ENCODE measurements at places on chromosomes 12 and 14.

DNA sequence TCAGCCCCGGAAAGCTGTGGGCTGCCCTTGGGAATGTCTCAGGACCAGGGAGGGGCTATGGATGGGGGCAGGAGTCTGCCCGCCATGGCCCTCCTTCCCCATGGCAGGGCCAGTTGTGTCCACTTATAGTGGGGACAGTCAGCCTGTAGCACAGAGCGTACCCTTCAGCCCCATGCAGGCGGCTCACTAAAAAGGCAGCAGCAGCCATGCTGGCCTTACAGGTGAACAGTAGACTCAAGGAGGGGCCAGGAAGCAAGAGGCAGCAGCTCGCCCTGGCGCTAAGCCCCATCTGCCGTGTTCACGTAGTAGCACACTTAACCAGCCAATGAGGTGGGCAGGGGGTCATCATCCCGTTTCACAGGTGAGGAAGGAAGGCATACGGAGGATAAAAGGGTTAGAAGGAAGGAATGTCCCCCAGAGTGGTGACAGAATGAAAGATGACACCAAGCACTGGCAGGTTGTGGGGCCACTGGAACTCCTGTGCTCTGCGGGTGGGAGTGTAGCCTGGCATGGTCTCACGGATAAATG is 52.7 kb downstream of the FAM222A start:
- H3K36me3 ChIP-seq = no peaks in the 10 kb centered on the region
- no peaks in the 10 kb centered on the region for H3K27me3 ChIP-seq
- no peak overlapping the region for H3K27ac ChIP-seq
- H3K4me3 ChIP-seq = no peak overlapping the region

- H3K4me3 ChIP-seq = no peak overlapping the region
- H3K36me3 ChIP-seq = no peaks in the 10 kb centered on the region
- no peak overlapping the region for H3K27ac ChIP-seq
Observed at GRCh38 chr14:68995731-68996130, 16.6 kb upstream of the ACTN1 start.

DNA sequence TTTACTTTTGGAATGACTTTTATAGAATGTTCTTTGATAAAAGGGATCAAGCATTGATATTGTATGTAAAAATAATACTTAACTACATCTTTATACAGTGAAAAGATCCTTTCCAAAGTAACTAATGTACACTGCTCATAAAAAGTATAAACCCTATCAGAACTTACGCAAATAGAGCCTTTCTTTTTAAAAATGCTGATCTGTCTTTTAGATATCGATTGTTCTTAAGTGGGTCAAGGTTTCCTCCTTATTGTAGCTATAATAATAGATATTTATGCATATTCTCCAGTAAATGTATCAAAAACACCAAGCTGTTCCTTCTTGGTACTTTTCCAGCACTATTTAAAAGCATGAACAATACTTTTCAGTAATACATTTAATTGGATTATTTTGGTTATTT is 68.5 kb downstream of the PPHLN1 start:
- no peaks in the 10 kb centered on the region for H3K27me3 ChIP-seq
- no peak overlapping the region for H3K4me3 ChIP-seq
- H3K4me1 ChIP-seq = peaks cover 9% of the 10 kb centered on the region
- no peak for DNase-seq
- no peaks in the 10 kb centered on the region for H3K36me3 ChIP-seq

DNA sequence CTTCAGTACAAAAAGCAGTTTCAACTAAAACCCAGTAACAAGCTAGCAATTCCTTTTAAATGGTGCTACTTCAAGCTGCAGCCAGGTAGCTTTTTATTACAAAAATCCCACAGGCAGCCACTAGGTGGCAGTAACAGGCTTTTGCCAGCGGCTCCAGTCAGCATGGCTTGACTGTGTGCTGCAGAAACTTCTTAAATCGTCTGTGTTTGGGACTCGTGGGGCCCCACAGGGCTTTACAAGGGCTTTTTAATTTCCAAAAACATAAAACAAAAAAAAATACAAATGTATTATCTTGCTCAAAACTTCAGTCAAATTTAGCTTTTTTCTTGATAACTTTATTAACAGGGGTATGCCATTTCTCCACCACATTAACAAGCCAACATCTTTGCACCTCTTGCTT is 3.6 kb upstream of the CLEC4E start:
- no peak overlapping the region for H3K4me3 ChIP-seq
- no peak overlapping the region for H3K27ac ChIP-seq
- H3K36me3 ChIP-seq = no peaks in the 10 kb centered on the region
- peak; percentile 81 for DNase-seq
- H3K4me1 ChIP-seq = no peaks in the 10 kb centered on the region

DNA sequence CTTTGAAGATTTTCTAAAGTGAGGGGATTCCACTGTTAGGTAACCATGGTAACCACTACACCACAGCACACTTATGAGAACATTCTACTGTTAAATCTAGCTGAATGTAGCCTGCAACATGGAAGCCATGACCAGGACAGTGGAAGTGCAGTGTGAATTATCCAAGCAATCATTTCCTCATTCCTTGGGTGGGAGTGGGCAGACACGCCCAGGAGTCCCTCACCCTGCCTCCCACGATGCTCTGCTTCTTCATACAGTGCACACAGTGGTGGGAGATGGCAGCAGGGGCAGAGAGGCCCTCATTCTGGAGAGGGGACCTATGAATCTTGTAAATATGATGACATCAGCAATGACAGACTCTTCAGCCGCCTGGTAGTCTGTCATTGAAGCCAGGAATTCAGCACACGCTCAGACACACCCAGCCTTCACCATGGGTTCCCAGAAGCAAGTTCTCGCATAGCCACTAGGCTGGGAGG is 70.1 kb upstream of the HOXC13 start:
- H3K27me3 ChIP-seq = no peaks in the 10 kb centered on the region
- no peak overlapping the region for H3K27ac ChIP-seq
- no peak for DNase-seq
- no peaks in the 10 kb centered on the region for H3K4me1 ChIP-seq
- no peaks in the 10 kb centered on the region for H3K36me3 ChIP-seq

GRCh38 chr12:74538491-74539258 is 1.0 kb downstream of the ATXN7L3B start:
- no peaks in the 10 kb centered on the region for H3K36me3 ChIP-seq
- peaks cover 28% of the 10 kb centered on the region for H3K4me1 ChIP-seq
- H3K27ac ChIP-seq = peak overlapping the region; percentile 87
- no peak for DNase-seq

DNA sequence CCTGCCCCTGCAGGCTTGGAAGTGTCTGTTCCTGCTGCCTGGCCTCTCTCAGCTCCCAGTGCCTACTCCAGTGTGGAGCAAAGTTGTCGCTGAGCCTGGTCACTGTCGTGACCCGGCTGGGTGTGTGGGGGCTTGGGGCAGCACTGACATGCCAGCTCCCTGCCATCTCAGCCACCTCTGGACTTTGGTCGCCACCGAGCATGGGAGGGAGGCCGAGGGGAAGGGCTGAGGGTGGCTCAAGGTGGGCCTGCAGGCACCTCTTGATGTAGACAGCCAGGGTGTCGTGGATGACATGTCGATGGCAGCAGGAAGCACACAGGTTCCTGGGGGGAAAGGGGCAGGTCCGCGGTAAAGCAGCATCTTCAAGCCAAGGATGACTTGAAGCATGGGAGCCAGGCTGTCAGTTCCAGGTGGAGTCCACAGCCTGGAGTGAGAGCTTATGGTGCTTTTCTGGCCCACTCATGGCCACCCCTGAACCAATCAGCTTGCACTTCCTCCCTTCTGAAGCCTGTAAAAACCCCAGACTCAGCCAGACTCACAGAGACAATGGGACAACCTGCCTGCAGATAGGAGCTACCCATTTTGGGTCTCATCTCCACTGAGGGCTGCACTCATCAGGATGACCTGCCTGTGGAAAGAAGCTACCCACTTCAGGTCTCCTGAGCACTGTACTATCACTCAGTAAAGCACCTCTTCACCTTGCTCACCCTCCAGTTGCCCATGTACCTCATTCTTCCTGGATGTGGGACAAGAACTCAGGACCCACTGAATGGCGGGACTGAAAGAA is 210.1 kb downstream of the MON2 start:
- H3K27ac ChIP-seq = no peak overlapping the region
- no peaks in the 10 kb centered on the region for H3K4me1 ChIP-seq
- DNase-seq = no peak
- no peak overlapping the region for H3K4me3 ChIP-seq
- H3K27me3 ChIP-seq = no peaks in the 10 kb centered on the region

DNA sequence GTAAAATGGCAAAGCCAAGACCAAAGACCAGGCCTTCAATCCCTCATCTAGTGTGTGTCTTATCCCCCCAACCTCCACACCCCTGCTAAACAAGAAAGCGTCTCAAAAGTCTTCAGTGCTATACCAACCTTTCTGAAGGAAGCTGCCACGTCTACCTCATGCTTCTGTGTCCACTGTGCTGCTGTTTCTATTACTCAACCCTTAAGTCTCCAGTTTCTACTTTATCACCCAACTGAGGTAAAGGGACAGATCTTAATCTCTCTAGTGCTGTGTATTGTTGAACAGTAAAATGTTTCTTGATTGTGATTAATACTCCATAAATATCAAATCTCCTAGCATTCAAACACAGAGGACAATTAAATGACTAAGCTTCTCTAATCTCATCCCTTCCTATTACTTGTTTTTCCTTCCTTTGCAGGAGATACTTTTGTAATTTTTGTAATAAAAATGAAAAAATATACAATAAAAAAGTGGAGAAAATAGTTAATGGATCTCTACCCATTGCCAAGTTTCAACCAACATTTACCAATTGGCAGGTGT is 23.3 kb downstream of the BTBD7 start:
- H3K4me3 ChIP-seq = no peak overlapping the region
- no peaks in the 10 kb centered on the region for H3K36me3 ChIP-seq
- H3K27ac ChIP-seq = no peak overlapping the region

DNA sequence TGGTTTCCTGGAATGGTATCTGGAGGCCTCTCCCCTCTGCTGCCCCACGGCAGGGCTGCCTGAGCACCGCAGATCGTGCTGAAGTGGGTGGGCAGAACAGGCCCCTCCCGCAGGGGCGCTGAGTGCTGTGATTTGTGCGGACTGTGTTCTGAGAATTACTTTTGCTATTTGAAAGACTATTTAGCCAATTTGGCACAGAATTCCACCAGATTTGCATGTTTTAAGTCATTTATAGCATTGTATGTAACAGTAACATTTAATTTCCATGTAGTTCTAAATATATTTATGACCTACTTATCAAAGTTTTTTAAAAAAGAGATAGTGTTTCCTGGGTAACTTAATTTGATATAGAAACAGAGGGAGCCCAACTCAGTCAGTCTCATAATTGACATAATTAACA is 55.3 kb downstream of the TNFAIP2 start:
- no peak for DNase-seq
- H3K27me3 ChIP-seq = no peaks in the 10 kb centered on the region
- H3K4me1 ChIP-seq = no peaks in the 10 kb centered on the region
- no peak overlapping the region for H3K4me3 ChIP-seq
- no peaks in the 10 kb centered on the region for H3K36me3 ChIP-seq
- H3K27ac ChIP-seq = no peak overlapping the region

DNA sequence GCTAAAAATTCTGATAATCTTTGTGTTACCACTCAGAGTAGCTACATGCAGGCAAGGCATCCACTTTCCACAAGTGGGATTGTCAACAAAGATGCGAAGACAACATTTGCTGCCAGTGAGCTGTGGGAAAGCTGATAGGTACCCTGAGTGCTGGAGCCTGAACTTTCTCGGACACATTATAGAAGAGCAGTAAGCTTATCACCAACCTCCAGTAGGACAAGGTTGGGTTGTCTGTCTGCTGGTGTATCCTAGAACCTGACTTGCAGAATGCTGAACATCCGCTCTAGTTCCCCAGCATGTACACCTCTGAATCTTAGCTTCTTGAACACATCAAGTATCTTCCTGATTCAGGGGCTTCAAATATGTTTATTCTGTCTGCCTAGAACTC is 103.8 kb upstream of the PPM1H start:
- no peaks in the 10 kb centered on the region for H3K27me3 ChIP-seq
- H3K4me1 ChIP-seq = no peaks in the 10 kb centered on the region
- H3K27ac ChIP-seq = no peak overlapping the region
- H3K36me3 ChIP-seq = no peaks in the 10 kb centered on the region
- no peak for DNase-seq

DNA sequence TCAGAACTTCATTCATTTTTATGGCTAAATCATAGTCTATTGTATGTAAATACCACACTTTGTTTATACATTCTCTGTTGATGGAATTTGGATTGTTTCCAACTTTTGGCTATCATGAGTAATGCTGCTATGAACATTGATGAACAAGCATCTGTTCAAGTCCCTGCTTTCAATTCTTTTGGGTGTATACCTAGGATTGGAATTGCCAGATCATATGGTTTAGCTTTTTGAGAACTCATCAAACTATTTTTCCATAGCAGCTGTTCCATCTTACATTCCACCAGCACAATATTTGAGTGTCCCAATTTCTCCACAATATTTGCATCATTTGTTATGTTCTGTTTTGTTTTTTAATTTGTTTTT is 52.3 kb upstream of the CCND2 start:
- H3K4me3 ChIP-seq = no peak overlapping the region
- DNase-seq = no peak
- no peak overlapping the region for H3K27ac ChIP-seq
- H3K4me1 ChIP-seq = no peaks in the 10 kb centered on the region
- H3K27me3 ChIP-seq = no peaks in the 10 kb centered on the region

DNA sequence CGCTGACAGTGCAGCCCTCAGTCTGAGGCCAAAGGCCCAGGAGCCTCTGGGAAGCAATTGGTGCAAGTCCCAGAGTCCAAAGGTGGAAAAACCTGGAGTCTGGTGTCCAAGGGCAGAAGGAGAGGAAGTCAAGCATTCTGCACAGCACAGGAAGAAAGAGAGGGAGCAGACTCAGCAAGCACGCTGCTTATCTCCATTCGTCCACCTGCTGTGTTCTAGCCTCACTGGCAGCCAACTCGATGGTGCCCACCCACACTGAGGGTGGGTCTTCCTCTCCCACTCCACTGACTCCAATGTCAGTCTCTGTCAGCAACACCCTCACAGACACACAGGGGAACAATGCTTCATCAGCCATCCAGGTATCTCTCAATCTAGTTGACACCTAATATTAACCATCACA is 38.8 kb downstream of the HELB start:
- no peak for DNase-seq

DNA sequence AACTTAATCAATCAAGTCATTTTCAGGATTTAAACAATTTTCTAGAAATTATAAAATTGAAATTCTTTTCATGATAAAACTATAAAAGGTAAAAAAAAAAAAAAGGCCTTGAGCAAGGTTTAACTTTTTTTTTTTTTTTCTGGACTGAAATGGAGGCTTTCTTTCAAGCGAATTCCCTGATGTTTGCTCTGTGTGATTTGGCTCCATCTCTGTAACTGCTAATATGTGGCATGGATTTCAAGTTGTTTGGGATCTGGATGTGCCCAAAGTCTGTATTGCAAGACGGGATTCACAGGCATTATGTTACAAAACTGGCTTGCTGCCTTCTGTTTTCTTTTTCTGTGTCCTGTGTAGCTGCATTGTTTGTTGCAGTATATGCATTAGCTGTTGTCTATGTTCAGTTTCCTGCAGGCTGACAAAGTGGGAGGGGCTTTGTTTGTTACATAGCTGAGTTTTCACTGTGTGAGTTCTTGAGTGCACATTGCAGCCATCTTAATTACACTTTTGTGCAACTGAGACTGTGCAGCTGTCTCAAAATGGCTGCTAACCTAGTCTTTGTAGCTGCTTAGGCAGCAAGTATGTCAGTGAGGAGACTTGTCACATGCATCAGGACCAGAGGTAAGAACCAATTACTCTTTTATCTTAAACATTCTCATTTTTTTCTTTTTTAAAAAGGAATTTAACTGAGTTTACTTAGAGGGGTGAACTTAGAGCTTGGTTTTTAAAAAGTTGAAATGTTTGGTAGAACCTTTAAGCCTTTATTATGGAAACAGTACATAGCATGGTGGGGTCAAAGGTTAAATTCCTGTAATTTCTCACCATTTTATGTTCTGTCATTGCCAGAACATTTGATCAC is 19.5 kb downstream of the ATF7IP start:
- peak overlapping the region; percentile 14 for H3K4me3 ChIP-seq
- peaks cover 20% of the 10 kb centered on the region for H3K4me1 ChIP-seq
- peak; percentile 84 for DNase-seq
- peak overlapping the region; percentile 70 for H3K27ac ChIP-seq
